ENCODE measurements at places on chromosomes 13 and 19.

GRCh38 chr19:4889034-4889815 is 13.5 kb downstream of the ARRDC5 start:
- DNase-seq = no peak

DNA sequence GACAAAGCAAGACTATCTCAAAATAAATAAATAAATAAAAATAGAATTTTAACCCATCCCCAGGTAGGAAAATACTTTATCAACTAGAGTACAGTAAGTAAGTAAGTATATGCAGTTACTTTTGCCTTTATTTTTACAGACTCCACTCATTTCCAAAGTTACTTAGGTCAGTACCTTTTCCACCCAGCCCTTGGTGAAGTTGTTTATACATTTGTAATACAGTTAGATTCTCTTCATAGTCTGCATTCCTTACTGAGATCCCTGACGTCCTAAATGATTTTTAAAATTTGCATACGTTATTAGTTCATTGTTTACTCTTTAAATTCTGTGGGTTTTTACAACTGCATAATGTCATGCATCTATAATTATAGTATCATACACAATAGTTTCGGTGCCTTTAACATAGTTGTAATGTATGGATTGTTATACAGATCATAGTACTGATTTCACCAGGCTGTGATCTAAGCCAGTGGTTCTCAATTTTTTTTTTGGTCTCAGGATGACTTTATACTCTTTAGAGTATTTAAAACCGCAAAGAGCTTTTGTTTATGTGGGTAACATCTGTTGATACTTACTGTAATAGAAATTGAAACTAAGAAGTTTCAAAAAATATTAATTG is 10.4 kb downstream of the SETDB2 start:
- no peak for DNase-seq

DNA sequence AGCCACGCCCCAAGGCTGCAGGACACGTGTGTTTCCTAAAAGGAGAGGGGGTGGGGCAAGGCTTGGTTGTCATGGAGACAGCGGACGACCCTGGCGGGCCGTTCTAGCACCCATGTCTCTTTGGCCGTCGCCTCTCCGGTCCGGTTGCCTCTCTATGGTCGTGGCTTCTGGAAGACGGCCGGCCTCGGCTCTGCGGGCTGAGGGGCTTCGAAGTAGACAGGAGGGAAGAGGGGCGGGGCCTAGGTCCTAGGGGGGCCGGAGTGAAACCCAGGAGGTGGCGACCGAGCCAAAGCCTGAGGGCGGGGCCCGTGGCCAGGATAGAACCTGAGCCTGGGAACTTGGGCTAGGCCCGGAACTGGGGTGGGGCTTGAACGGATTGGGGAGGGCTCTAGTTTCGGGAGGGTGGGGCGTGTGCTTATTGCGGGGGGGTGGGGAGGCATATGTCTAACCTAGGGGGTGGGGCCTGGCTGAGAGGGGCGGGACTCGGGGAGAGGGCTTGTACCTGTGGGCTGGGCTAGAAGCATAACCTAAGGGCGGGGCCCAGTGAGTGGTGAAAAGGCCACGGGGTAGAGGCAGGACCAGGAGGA is 750 bp upstream of the SLC27A1 start:
- DNase-seq = peak; percentile 93

DNA sequence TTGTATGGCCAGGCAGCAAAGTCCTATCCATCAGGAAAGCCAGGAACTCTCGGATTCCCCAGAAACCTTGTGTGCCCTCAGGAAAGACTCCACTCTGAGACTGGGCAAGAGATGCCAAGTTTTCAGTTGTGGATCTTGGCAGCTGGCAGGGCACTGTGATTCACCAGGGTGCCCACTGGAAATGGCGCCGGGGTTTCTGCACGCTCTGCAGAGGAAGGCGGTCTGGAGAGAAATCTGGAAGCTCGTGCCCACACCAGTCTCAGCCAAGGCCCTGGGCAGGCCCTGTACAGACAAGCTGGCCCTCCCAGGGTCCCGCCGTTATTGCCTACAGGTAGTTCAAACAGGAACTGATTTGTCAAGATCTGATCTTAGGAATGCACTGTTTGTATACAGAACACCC is 4.9 kb downstream of the NAPA start:
- DNase-seq = no peak

DNA sequence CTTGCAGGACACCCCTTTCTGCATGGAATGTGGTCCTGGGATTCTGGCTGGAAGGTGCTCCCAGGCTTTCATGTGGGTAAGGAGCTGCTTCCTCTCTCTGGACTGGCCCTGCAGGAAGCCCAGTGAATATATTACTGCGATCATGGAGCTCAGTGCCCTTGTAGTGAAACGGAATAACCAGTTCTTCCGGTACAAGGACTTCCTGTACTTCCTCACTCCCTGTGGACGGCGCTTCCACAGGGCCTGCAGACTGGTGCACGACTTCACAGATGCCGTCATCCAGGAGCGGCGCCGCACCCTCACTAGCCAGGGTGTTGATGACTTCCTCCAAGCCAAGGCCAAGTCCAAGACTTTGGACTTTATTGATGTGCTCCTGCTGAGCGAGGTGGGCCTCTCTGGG is 8.0 kb downstream of the CYP4F8 start:
- no peak for DNase-seq

DNA sequence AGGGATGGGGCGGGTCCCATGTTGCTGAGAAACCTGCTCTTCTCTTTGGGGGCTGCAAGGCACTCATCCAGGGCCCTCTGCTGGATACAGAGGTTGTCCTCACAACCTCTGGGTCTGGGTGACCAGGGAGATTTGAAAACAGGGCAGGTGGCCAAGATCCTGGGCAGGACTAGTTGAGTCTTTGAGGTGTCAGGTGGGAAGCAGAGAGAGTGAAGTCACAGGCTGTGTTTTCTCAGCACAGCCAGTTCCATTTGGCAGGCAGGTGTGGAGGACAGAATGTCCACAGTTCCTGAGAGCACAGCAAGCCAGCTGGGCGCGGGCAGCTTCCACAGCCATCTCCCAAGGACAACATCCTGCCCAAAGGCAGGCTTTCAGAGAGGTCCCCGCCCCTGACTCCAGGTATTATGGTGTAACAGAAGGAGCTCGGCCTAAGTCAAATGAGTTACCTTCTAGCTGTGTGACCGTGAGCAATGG is 118.8 kb downstream of the NUFIP1 start:
- no peak for DNase-seq

DNA sequence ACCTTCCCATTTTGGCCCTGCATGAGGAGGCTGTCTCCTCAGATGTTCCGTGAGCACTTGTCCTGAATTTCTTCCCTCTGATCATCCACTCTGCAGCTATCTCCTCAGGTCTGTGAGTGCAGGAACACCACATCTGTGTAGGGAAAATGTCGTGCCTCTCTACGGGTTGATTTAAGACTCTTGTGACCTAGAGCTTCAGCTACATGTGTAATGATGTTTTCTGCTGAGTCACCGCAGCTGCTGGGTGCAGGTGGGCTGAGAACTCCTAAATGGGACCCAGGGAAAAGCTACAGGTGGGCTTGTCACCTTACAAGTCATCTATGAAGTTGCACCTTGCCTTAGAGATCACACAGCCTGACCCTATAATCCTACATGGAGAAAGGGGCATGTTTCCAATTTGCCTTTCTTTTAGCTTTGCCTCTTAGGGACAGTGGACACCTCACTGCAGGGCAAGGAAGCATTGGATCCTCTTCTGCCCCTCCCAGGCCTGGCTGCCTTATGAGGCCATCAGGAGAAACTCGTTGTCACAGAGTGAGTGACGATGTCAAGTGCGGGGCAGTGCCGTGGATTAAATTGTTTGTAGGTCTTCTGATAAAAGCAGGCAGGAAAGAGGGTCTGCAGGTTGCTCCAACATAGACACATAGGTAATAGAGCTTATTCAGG is 122.3 kb downstream of the DNAJC15 start:
- no peak for DNase-seq

DNA sequence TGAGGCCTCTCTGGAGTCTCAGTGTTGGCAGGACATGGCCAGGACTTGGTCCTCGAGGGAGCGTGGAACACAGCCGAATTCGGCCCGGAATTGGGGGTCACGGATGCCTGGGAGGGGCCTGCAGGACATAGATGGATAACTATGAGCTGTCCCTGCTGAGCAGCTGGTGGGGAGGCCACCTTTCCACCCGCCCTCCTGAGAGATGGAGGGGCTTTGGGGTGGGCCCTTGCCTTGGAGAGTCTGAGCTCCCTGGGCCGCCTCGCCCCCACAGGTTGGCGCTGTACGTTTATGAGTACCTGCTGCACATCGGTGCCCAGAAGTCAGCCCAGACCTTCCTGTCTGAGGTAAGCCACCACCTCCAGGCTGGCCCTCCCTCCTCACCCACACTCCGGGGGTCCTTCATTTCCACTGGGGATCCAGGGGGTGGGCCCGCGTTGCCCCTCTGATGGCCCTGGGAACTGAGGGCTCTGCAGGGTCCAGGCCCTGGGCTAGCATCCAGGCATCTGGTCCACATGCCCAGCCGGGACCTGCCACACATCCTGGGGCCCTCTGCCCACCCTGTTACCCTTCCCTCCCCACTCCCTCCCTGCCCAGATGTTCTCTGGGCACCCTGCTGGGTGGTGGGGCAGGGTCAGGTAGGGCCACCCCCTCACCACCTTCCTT is 8.0 kb downstream of the SSBP4 start:
- DNase-seq = no peak

DNA sequence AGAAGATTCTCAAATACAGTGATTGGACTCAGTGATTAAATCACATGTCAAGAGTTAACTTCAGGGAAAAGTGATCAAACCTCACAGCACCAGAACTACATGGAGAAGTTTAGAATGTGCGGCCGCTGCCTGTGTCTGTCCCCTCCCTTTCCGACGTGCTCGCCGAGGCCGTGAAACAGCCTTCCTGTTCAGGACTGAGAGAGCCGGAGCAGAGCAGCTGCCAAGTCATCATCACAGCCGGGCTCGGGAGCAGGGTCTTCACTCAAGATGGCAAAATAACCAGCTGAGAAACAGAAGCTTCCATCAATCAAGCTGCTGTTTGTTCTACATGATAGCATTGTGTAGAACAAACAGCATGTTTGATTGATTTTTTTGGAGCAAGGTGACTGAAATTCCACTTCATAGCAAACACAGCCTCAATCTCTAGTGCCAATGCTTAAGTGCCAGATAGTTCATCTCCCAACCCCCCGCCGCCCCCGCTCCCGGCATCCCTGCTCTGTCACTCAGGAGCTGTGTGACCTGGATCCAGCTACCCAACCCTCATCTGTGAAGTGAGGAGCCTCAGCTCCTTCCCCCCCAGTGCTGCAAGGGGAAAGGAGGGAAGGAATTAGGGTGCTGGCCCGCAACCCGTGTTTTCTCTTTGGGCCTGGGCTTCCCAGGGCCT is 70.6 kb downstream of the HSPH1 start:
- no peak for DNase-seq

DNA sequence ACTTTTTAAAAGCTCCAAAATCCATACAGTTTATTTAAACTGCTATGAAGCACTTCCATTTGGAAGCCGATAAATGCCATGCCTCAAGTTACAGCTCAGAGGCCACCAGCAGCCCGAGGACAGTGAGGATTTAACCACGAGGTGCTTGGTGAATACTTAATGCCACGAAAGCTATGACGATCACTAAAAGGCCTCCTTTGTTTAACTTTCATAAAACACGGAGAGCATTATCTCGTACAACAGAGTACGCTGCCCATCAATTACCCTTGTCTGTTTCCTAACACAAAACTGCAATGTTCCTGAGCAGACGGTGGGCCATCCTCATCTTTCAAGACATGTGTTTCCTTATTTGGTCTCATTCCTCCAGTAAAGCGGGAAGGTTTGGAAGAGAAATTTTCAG is 58.4 kb downstream of the PEPD start:
- DNase-seq = no peak

GRCh38 chr19:46610413-46610775 is 9.3 kb downstream of the CALM3 start:
- DNase-seq = no peak

DNA sequence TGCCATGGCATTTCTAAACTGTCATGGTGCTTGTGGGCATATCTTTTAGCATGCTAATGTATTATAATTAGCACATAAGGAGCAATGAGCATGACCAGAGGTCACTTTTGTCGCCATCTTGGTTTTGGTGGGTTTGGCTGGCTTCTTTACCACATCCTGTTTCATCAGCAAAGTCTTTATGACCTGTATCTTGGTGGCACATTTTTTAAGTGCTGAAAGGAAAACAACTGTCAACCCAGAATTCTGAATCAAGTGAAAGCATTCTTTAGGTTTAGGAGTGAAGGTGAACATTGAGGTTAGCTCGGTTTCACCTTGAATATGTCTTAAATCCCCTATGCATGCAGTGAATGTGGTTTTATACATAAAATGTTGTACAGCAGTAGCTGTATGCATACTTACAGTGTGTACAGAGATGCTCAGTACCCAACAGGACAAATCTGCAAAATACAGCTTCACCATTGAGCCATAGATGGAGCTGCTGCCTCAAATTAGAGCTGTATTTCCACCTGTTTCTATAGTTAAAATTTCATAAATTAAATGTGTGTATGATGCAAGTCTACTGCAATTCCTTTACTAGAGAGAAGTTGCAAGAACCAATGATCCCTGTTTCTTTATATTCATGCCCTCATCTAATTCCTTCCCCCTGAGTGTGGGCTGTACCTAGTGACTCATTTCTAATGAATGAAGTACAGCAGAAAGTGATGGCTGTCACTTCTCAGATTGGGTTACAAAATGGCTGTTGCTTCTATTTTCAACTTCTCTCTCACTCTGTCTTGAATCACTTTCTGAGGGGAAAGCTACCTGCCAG is 25.2 kb upstream of the IGSF23 start:
- DNase-seq = no peak

DNA sequence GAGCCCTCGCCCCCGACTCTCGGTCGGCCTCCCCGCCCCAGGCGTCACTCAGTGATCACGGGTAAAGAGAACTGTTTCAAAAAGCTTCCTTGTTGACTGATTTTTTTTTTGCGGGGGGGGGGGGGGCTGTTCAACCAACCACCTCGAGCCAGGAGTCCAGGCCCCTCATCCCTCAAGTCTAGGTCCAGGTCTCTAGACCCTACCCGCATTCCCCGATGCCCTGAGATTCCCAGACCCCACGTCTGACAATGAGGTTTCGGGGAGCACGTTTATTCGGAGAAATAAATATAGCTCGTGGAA is 4.3 kb downstream of the HRC start:
- DNase-seq = no peak

DNA sequence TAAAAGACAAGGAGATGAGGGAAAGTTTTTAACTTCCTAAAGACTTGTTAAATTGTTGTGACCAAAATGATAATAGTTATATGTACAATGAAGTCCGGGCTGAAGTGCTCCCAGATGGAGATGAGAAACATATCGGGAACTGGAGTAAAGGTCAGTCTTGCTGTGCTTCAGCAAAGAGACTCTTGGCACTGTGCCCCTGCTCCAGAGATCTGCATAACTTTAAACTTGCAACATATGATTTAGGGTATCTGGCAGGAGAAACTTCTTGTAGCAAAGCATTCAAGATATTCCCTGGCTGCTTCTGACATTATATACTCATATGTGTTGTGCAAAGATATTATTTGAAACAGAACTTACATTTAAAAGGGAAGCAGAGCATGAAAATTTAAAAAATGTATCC is 786.6 kb upstream of the SLITRK6 start:
- DNase-seq = no peak

DNA sequence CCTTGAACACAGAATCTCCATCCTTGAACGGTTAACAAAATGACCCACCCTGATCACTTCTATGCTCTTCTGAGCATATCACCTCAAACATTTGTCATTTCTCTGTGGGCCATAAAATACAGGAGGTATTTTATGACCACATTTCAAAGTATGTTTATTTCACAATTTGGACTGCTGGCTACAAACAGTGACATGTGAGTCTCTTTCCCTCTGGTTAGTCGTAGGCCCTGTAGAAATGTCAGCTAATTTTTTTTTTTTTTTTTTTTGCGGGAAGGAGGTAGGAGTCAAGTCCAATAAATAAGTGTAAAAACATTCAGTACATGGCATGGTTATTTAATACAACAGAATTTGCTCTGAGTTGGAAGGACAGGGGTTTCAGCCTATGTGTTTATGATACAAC is 70.7 kb downstream of the FOXO1 start:
- DNase-seq = no peak
